ENCODE measurements at places on chromosomes 13 and 19. TPM values are rescaled to one million over a fixed set of nuclear protein-coding genes. Genes with fewer than 3 reads are reported as not detected.

GRCh38 chr19:29714953-29715700 is at the start of gene C19orf12:
Gene C19orf12, minus strand, starts transcription at chr19:29715261. Its CDS starts 6,848 bp downstream, at chr19:29708413.
- peak within 1 kb of the TSS; percentile 93 for H3K27ac ChIP-seq
- peak within 1 kb of the TSS; percentile 80 for H3K4me3 ChIP-seq
- DNase-seq: peak; percentile 63
- H3K36me3 ChIP-seq: no peaks in the 10 kb centered on the region
- H3K27me3 ChIP-seq: no peaks in the 10 kb centered on the region

Gene DIRAS1
- 3.5 TPM for total RNA-seq

Gene BRCA2
- total RNA-seq: 8.1 TPM

Gene IGFLR1
- 3.2 TPM for total RNA-seq

Gene SIGLEC9
- not detected for total RNA-seq
